ENCODE measurements at places on chromosomes 1 and 21. TPM values are rescaled to one million over a fixed set of nuclear protein-coding genes. Genes with fewer than 3 reads are reported as not detected.
A peak's percentile ranks its signal among the peaks of the same experiment; 100 is the strongest.

DNA sequence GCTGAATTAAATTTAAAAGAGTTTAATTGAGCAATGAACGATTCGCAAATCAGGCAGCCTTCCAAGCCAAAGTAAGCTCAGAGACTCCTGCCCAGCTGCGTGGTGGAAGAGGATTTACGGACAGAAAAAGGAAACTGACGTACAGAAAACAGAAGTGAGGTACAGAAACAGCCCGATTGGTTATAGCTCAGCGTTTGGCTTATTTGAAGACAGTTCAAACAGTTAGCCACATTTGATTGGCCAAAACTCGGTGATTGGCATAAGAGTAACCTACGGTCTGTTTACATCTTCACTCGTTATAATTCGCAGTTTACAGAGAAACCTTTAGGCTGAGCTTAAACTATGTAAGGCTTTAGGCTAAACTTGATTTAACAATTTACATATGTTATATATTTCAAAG, 46.9 kb downstream of the CR1L start:
- H3K4me1 ChIP-seq: no peaks in the 10 kb centered on the region
- no peak overlapping the region for H3K27ac ChIP-seq
- peaks cover 29% of the 10 kb centered on the region for H3K27me3 ChIP-seq
- H3K4me3 ChIP-seq: no peak overlapping the region
- no peak for DNase-seq

DNA sequence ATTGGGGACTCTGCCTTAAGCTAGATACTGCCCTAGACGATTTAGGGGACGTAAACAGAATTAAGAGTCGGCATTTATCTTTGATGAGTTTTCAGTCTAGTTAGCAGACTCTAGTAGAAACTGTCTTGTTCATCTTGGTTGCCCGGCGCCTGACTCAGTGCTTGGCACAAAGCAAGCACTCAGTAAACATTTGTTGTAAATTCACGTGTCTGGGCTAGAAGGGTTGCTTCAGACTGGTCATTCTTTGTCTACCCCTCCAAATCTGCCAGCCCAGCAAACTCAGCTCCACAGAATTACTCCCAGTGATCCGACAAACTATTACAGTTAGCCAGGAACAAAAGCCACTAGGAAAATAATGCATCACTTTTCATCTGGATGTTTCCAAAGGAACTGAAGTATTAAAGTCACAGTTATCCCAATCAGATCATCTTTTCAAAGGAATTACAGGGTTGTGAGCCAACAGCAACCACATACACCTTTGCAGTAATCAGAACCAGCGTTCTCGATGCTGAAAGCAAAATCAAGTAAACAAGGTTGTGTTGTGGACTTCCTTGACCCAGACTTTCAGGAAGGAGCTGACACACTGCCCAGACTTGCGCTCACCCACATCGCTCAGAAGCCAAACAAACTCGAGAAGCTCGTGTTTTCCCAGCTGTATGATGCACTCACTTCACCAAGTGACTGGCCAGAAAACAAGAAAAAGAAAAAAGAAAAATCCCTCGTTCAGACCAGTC, 66.5 kb upstream of the GADD45A start:
- H3K27me3 ChIP-seq: peaks cover 9% of the 10 kb centered on the region
- no peak for DNase-seq
- no peaks in the 10 kb centered on the region for H3K36me3 ChIP-seq
- no peak overlapping the region for H3K4me3 ChIP-seq
- no peak overlapping the region for H3K27ac ChIP-seq
- no peaks in the 10 kb centered on the region for H3K4me1 ChIP-seq

DNA sequence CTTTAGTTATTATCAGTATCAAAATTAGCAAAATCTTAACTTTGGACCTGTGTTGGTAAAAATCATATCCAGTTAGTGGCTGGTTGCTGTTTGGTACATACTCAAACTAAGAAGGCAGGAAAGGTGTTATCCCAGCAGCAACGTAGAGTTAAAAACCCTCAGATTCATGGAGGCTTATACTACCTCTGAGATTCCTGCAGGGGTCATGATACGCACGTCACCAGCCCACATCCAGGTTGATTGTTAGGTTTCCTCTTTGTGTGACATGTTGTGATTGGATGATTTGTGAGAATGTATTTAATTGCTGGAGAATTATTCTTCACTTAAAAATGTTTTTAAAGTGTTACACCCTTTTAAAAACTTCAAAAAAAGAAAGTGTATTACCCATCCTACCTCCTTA, 423.3 kb upstream of the ADGRL2 start:
- no peaks in the 10 kb centered on the region for H3K4me1 ChIP-seq
- DNase-seq: no peak
- no peaks in the 10 kb centered on the region for H3K27me3 ChIP-seq
- no peaks in the 10 kb centered on the region for H3K36me3 ChIP-seq

- no peak overlapping the region for H3K27ac ChIP-seq
- no peaks in the 10 kb centered on the region for H3K27me3 ChIP-seq
- H3K36me3 ChIP-seq: no peaks in the 10 kb centered on the region
- peaks cover 20% of the 10 kb centered on the region for H3K4me1 ChIP-seq
These were observed 60.0 kb upstream of the TLR5 start for GRCh38 chr1:223203034-223203408.

GRCh38 chr1:42430286-42431135, 25.3 kb downstream of the ZMYND12 start:
- no peaks in the 10 kb centered on the region for H3K27me3 ChIP-seq
- no peak overlapping the region for H3K27ac ChIP-seq
- no peak overlapping the region for H3K4me3 ChIP-seq
- DNase-seq: no peak
- no peaks in the 10 kb centered on the region for H3K4me1 ChIP-seq

GRCh38 chr1:219188331-219188803, 14.7 kb downstream of the LYPLAL1 start:
- peak overlapping the region; percentile 47 for H3K4me3 ChIP-seq
- no peaks in the 10 kb centered on the region for H3K27me3 ChIP-seq
- peak overlapping the region; percentile 8 for H3K27ac ChIP-seq
- H3K4me1 ChIP-seq: peaks cover 36% of the 10 kb centered on the region
- H3K36me3 ChIP-seq: peaks cover 6% of the 10 kb centered on the region
- no peak for DNase-seq

GRCh38 chr1:224828691-224829090, 100.8 kb upstream of the DNAH14 start:
- H3K36me3 ChIP-seq: no peaks in the 10 kb centered on the region
- no peak for DNase-seq
- H3K27me3 ChIP-seq: peaks cover 29% of the 10 kb centered on the region
- H3K4me1 ChIP-seq: no peaks in the 10 kb centered on the region

- H3K27me3 ChIP-seq: no peaks in the 10 kb centered on the region
- peaks cover 37% of the 10 kb centered on the region for H3K36me3 ChIP-seq
- H3K4me3 ChIP-seq: no peak overlapping the region
- no peak for DNase-seq
- H3K27ac ChIP-seq: peak overlapping the region; percentile 56
These were observed 66.2 kb downstream of the DTL start for GRCh38 chr1:212101735-212102134.

DNA sequence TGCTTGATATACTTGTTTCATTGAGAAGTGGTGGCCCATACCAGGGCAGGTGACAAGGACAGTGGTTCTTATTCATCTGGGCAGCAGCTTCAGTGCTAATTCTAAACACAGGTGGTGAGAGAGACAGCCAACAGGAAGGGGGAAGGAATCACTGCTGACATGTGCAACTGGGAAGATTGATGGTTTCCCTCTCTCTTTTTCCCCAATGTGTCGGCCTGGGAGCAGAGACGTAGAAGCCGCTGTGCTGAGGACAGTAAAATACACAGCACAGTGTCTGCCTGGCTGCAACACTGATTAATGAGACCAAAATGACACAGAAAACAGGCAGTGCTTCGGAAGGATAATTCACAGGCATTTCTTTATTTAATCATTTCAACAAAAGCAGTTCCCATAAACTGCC, 48.8 kb downstream of the WARS2 start:
- no peaks in the 10 kb centered on the region for H3K4me1 ChIP-seq
- H3K4me3 ChIP-seq: no peak overlapping the region
- no peak for DNase-seq
- no peaks in the 10 kb centered on the region for H3K27me3 ChIP-seq

- H3K4me1 ChIP-seq: no peaks in the 10 kb centered on the region
- no peaks in the 10 kb centered on the region for H3K36me3 ChIP-seq
- no peak overlapping the region for H3K4me3 ChIP-seq
These were observed 457.8 kb upstream of the DAB1 start for GRCh38 chr1:57881639-57882038.

GRCh38 chr21:45472445-45473365, 67.7 kb downstream of the COL18A1 start:
- DNase-seq: no peak
- no peaks in the 10 kb centered on the region for H3K27me3 ChIP-seq
- no peaks in the 10 kb centered on the region for H3K36me3 ChIP-seq
- H3K4me3 ChIP-seq: no peak overlapping the region
- H3K27ac ChIP-seq: no peak overlapping the region
- H3K4me1 ChIP-seq: peaks cover 14% of the 10 kb centered on the region

GRCh38 chr1:60762911-60763310, 319.4 kb upstream of the NFIA start:
- no peak for DNase-seq
- no peaks in the 10 kb centered on the region for H3K27me3 ChIP-seq
- no peaks in the 10 kb centered on the region for H3K4me1 ChIP-seq
- H3K4me3 ChIP-seq: no peak overlapping the region
- H3K36me3 ChIP-seq: no peaks in the 10 kb centered on the region

- DNase-seq: no peak
- no peaks in the 10 kb centered on the region for H3K27me3 ChIP-seq
- peaks cover 35% of the 10 kb centered on the region for H3K4me1 ChIP-seq
- peak overlapping the region; percentile 29 for H3K4me3 ChIP-seq
These were observed 18.3 kb downstream of the SPATA21 start for GRCh38 chr1:16418823-16419425.

- no peak overlapping the region for H3K27ac ChIP-seq
- no peak overlapping the region for H3K4me3 ChIP-seq
- H3K4me1 ChIP-seq: no peaks in the 10 kb centered on the region
- no peak for DNase-seq
These were observed 96.1 kb downstream of the TRABD2B start for GRCh38 chr1:47901001-47901575.

GRCh38 chr1:211621447-211622198, 42.7 kb upstream of the SLC30A1 start:
- no peak overlapping the region for H3K27ac ChIP-seq
- peaks cover 8% of the 10 kb centered on the region for H3K4me1 ChIP-seq
- H3K4me3 ChIP-seq: no peak overlapping the region
- H3K27me3 ChIP-seq: no peaks in the 10 kb centered on the region

DNA sequence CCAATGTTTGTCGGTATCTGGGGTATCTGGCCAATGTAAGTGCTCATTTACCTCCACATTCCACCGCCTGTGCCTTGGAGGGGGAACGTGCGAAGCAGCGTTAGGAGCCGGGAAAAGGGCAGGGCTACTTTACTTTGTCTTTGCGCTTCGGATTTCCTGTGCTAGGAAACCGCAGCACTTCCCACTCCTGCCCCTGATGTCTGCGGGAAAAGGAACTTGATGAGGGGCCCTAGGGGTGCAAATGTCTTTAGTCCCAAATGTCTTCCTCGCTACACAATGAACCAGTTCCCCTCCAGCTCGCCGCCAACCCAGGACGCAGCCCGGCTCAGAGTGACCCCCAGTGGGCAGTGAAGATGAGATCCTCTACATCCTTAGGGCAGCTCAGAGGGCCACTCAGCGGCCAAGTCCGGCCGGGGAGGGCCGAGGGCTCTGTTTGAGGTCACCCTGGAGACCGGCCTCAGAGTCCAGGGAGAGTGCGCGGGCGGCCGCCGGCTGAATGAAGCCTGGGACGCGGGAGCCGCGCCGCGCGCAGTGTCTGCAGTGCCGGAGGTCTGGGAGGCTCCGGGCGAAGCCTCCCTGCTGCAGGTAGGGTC, at the start of gene DYNLT5:
Gene DYNLT5, plus strand, starts transcription at position 460 of the 593 bp plus-strand sequence. CDS start 2,200 bp downstream, outside the sequence.
- DNase-seq: peak; percentile 17
- peaks cover 21% of the 10 kb centered on the region for H3K4me1 ChIP-seq
- H3K27me3 ChIP-seq: peaks cover 80% of the 10 kb centered on the region
- H3K4me3 ChIP-seq: peak within 1 kb of the TSS; percentile 73

DNA sequence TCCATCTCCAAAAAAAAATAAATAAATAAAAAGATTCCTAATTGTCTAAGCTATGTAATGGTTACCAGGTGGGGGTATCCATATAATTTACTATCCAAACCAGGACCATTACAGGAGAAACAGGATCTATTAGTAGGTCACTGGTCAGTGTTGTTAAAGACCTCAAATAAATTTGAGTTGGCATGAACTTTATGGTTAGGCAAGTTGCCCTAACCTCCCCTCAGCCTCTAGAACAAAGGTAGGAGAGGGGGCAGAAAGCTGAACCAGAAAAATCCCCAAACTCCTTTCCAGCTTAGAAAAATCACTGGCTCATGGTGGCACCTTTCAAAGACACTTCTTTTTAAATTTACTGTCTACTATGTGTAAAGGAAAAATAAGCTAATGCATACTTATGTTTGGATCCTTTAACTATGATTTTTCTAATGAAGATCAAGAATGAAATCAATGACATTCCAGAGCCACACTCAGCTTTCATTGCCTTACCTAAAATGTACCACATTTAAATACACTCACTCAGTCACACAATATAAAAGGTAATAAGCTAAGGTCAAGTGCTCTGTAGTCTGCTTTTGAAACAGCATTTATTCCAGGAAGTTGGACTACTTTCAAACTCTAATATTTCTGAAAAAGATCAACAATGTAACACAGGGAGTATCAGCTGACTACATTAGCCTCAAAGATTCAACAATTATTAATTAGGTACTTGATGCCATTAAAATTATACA, 13.8 kb downstream of the EIF4G3 start:
- no peaks in the 10 kb centered on the region for H3K27me3 ChIP-seq
- H3K4me3 ChIP-seq: no peak overlapping the region
- H3K27ac ChIP-seq: no peak overlapping the region
- peaks cover 26% of the 10 kb centered on the region for H3K4me1 ChIP-seq
- no peak for DNase-seq

DNA sequence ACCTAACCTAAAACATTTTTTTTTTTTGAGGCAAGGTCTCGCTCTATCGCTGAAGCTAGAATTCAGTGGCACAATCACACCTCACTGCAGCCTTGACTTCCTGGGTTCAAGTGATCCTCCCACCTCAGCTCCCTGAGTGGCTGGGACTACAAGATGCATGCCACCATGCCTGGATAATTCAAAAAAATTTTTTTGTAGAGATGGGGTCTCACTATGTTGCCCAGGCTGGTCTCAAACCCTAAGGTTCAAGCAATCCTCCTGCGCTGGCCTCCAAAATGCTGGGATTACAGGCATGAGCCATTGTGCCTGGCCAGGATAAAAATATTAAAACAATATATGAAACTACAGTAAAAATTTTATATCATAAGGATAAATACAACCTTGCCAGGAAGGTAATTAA, 4.9 kb downstream of the LIX1L start:
- H3K27ac ChIP-seq: no peak overlapping the region
- H3K4me3 ChIP-seq: no peak overlapping the region
- peaks cover 3% of the 10 kb centered on the region for H3K36me3 ChIP-seq
- H3K27me3 ChIP-seq: no peaks in the 10 kb centered on the region
- no peak for DNase-seq

Gene IL20
- total RNA-seq: 0.28 TPM

Gene SPRR2B
- total RNA-seq: not detected

Gene GRIK3
- total RNA-seq: not detected

Gene ARHGEF16
- total RNA-seq: not detected

Gene SLC44A5
- not detected for total RNA-seq

Gene CRB1
- not detected for total RNA-seq

Gene CLDN19
- total RNA-seq: not detected

Gene S100A3
- total RNA-seq: not detected

Gene FOXD2
- 0.14 TPM for total RNA-seq

Gene C8B
- not detected for total RNA-seq

Gene IVL
- total RNA-seq: not detected

Gene ZNHIT6
- 18.8 TPM for total RNA-seq

Gene FCGR2B
- total RNA-seq: not detected
